ENCODE measurements at places on chromosomes 1 and 21.

- H3K4me3 ChIP-seq = no peak overlapping the region
- peak overlapping the region; percentile 64 for H3K27ac ChIP-seq
- no peak for DNase-seq
- no peaks in the 10 kb centered on the region for H3K36me3 ChIP-seq
- no peaks in the 10 kb centered on the region for H3K27me3 ChIP-seq
- H3K4me1 ChIP-seq = peaks cover 18% of the 10 kb centered on the region
Measured at GRCh38 chr1:202848191-202848542, 37.4 kb downstream of the PCAT6 start.

DNA sequence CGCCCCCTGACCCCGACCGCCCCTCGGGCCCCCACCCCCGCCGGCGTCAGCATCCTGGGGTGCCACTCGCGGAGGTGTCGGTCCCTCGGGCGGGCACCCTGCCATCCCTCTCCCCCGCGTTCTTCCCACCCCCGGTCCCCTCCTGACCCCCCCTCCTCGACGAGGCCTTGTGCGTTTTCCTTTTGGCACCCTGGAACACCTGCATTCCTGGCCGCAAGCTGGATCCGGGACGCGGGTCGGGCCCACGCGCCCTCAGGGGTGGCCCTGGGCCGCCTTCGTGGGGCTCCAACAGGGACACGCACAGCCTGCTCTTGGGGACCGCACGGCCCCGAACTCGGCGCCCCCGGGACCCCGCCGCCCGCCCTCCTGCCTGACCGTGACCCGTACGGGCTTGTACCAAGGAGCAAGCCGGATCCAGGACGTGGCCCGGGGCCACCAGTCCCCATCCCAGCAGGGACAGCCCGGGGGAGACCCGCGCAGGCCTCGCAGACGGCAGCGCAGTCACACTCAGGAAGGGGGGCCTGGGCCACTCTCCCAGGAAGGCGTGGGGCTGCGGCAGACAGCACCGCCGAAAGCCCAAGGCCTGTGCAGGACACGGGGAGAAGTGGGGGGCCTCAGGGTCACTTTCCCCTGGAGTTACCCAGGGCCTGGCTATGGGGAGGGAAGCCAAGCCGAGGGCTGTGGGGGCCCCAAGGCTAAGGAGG is 579 bp upstream of the SLC19A1 start:
- DNase-seq = peak; percentile 21
- peaks cover 10% of the 10 kb centered on the region for H3K4me1 ChIP-seq
- no peak overlapping the region for H3K27ac ChIP-seq
- H3K4me3 ChIP-seq = peak overlapping the region; percentile 62
- no peaks in the 10 kb centered on the region for H3K36me3 ChIP-seq

DNA sequence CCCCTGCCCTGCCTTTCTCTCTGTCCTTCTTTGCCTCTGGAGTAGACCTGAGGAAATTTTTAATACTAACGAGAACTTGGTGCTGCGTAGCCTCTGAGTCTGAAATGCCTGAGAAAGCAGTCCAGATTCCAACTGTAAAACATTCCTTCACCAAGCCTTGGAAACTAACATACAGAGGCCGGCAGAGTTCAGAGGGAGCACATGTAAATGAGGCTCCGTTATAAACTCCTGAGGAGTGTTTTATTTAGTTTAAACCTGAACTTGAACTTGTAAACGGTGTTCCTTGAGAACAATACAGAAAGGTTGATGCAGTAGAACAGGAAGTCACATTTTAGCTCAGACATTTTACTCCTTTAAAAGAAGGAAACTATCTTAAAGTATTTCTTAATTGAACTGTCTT is 280.7 kb downstream of the TM2D1 start:
- no peaks in the 10 kb centered on the region for H3K36me3 ChIP-seq
- H3K27me3 ChIP-seq = peaks cover 5% of the 10 kb centered on the region
- no peak for DNase-seq

- peak; percentile 63 for DNase-seq
- peaks cover 70% of the 10 kb centered on the region for H3K4me1 ChIP-seq
- H3K27me3 ChIP-seq = no peaks in the 10 kb centered on the region
- H3K36me3 ChIP-seq = peaks cover 46% of the 10 kb centered on the region
Measured at GRCh38 chr1:175188936-175189335, 3.6 kb downstream of the KIAA0040 start.

- no peak for DNase-seq
- H3K27me3 ChIP-seq = no peaks in the 10 kb centered on the region
- peak overlapping the region; percentile 90 for H3K4me3 ChIP-seq
Measured at GRCh38 chr1:35932158-35932636, 1.3 kb downstream of the AGO3 start.

GRCh38 chr1:240465531-240465940 is 146.4 kb downstream of the GREM2 start:
- no peak overlapping the region for H3K27ac ChIP-seq
- H3K36me3 ChIP-seq = no peaks in the 10 kb centered on the region
- no peaks in the 10 kb centered on the region for H3K4me1 ChIP-seq
- H3K4me3 ChIP-seq = no peak overlapping the region
- no peaks in the 10 kb centered on the region for H3K27me3 ChIP-seq

GRCh38 chr1:15756143-15757015 is 2.2 kb upstream of the FBLIM1 start:
- no peak overlapping the region for H3K4me3 ChIP-seq
- H3K27ac ChIP-seq = no peak overlapping the region
- no peak for DNase-seq
- peaks cover 2% of the 10 kb centered on the region for H3K36me3 ChIP-seq

DNA sequence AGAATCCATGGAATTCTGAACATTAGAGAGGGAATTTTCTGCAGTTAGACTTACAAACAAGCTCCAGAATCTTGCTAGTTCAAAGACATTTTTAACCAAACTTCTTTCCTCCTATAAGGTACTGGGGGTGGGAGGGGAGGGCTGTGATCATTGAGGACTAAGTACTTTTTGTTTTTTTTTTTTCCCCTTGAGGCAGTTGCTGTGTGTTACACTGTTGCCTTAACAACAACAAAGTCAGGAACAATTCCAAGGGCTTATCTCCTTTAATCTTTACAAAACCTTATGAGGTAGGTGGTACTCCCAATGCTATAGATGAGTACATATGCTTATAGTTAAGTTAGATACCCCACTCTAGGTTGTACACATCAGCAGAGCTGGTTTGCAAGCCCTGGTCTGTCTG is 62.9 kb downstream of the PPP1R12B start:
- H3K27me3 ChIP-seq = no peaks in the 10 kb centered on the region
- H3K27ac ChIP-seq = no peak overlapping the region
- H3K4me3 ChIP-seq = no peak overlapping the region
- H3K36me3 ChIP-seq = no peaks in the 10 kb centered on the region
- no peak for DNase-seq

- H3K4me1 ChIP-seq = no peaks in the 10 kb centered on the region
- no peaks in the 10 kb centered on the region for H3K36me3 ChIP-seq
- H3K27ac ChIP-seq = no peak overlapping the region
- H3K27me3 ChIP-seq = peaks cover 10% of the 10 kb centered on the region
Measured at GRCh38 chr1:201245082-201245481, 38.2 kb upstream of the PKP1 start.

GRCh38 chr1:55912438-55912837 is 666.9 kb downstream of the PLPP3 start:
- peaks cover 8% of the 10 kb centered on the region for H3K27me3 ChIP-seq
- H3K27ac ChIP-seq = no peak overlapping the region
- H3K4me3 ChIP-seq = no peak overlapping the region

- H3K36me3 ChIP-seq = no peaks in the 10 kb centered on the region
- no peaks in the 10 kb centered on the region for H3K4me1 ChIP-seq
- no peak overlapping the region for H3K4me3 ChIP-seq
- peaks cover 6% of the 10 kb centered on the region for H3K27me3 ChIP-seq
- H3K27ac ChIP-seq = no peak overlapping the region
Measured at GRCh38 chr1:33393524-33393923, 37.4 kb downstream of the PHC2 start.

DNA sequence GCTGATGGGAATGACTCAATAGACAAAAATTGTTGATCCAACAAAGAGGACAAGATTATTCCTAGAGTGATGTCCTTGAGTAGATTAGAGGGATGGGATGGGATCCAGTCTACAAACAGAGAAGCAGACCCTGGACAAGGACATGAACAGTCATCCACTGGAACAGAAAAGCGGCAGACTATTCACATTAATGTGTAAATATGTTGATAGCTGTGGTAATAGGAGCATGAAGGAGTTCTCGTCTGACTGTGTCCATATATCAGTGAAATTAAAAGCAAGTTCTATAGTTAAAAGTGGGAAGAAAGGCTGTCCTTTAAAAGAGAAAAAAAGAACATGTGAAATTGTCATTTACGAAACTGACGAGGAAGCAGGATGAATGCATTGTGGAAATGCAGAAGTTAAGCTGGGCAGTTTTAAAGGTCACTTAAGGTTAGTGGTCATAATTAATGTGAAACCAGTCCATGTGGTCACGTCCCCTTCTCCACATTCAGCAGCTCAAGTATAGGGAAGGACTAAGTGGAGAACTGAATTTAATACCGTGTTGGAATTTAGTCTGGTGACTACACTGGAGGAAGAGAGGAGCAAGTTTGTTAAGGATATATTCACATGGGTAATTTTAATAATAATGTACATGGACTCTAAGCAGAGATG is 62.1 kb downstream of the PIK3R3 start:
- H3K27ac ChIP-seq = no peak overlapping the region
- H3K27me3 ChIP-seq = no peaks in the 10 kb centered on the region
- DNase-seq = no peak
- peaks cover 3% of the 10 kb centered on the region for H3K4me1 ChIP-seq
- no peak overlapping the region for H3K4me3 ChIP-seq
- H3K36me3 ChIP-seq = no peaks in the 10 kb centered on the region

Data from memory B cell (primary cell).